ENCODE measurements at places on chromosomes 11 and 22.

GRCh38 chr11:119028346-119029068 lies 2.2 kb downstream of the SLC37A4 start:
- no peak for DNase-seq

- DNase-seq, result no peak
Observed at GRCh38 chr11:116927163-116927974, 89.9 kb upstream of the APOA1 start.

DNA sequence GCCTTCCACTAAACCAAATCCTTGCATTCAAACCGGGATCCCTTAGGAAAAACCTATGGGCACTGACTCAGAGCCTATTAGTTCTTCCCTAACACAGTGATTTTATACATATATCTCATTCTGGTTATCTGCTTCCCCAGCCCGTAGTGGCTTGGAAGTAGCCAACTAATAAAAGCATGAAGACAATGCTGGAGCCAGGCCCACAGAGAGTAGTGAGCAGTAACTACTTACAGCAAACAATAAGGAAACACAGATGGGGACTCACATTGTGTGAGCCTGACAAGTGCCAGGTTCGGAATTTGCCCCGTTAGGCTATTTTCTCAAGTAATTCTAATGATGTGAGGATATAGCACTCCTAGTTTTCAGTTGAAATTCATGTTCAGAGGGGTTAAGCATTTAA lies 83.3 kb upstream of the OR5AK2 start:
- DNase-seq, result no peak

DNA sequence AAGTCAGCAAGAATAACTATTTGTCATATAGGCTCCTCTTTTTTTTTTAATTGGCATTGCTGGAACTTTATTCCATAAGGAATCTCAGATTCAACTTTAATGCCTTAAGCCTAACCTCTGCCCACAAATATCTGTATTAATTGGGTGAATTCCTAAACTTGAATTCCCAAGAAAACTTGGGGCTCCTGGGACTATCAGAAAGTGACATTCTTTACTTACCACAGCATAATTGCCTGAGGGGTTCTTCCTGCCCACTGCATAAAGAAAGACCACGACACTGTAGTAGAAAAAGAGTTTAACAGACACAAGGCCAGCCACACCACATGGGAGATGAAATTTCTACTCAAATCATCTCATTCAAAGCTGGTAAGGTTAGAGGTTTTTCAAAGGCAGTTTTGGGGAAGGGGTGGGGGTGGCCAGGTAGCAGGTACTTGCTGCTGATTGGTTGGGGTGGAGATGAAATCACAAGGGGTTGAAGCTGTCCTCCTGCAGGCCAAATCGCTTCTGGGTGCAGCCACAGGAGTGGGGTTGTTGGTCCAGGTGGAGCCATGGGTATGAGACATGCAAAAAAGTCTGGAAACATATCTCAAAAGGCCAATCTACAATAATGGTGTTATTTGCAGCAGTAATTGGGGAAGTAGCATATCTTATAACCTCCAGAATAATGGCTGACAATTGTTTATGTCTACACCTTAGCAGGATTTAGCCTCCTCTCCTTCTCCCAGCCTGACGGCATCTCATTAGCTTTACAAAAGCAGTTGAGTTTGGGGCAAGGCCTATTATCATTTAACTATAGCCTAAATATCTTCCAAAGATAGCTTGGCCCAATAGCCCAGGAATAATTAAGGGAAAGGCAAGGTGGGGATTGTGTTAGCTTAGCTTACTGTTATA lies 4.8 kb upstream of the NLRP10 start:
- DNase-seq, result no peak

GRCh38 chr22:42430528-42431125 lies 1.6 kb downstream of the NFAM1 start:
- no peak for DNase-seq

DNA sequence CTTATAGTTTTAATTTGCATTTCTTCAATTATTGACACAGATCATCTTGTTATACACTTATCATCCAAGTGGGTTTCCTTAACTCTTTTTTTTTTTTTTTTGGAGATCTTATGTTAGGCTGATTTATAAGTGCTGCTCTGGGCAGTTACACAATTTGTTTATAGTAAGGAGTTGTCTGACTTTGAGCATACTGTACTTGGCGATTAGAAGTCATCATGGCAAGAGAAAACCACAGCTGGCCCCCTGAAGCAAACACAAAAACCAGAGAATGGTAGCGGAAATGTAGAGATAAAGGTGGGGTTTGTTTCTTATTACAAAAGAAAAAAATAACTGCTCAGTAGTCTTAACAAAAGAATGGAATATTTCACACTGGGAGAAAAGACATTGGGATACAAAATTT lies 292.6 kb downstream of the SWAP70 start:
- DNase-seq, result no peak

GRCh38 chr11:59195586-59195985 lies 17.1 kb downstream of the MPEG1 start:
- DNase-seq, result no peak

DNA sequence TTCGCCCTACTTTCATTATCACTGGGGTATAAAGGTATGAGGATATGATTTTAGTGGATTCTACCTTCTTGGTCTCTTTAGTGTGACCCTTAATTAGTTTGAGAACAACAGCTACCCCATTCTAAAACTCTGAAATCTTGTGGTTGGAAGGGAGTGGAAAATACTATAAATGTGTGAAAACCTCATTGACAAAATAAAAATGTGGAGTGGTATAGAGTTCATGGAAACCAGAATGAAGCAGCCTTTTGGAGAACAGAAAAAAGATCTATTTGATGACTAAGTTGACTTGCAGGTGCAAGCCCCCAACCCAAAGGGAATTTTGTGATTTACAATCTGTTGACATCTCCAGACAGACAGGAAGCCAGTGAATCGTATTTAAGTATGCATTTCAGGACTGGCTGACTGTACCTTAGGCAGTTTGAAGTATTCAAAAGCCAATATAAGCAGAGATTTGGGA lies 75.8 kb downstream of the GAS2 start:
- DNase-seq, result no peak

GRCh38 chr11:61702701-61703312 lies 22.6 kb downstream of the DAGLA start:
- DNase-seq, result no peak

GRCh38 chr11:8327761-8328192 lies 64.1 kb upstream of the LMO1 start:
- no peak for DNase-seq

DNA sequence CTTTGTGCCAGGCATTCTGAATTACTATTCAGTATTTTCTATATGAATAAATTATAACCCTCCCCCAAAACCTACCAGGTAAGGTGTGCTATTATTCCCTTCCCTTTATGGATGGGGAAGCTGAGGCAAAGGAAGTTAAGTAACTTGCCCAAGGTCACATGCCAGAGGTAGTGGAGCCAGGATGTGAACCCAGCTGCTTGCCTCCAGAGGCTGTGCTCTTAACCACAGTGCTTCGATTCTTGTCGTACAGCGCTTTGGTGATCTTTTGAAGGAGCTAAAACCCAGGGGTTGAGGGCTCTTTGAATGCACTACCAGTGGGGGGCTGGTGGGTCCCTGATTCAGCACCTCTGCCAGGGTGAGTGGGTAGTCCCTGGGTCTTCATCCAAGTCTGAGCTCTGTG lies 18.8 kb downstream of the MCM5 start:
- DNase-seq, result no peak

- DNase-seq, result no peak
Observed at GRCh38 chr22:50524676-50525103, 708 bp downstream of the SCO2 start.

DNA sequence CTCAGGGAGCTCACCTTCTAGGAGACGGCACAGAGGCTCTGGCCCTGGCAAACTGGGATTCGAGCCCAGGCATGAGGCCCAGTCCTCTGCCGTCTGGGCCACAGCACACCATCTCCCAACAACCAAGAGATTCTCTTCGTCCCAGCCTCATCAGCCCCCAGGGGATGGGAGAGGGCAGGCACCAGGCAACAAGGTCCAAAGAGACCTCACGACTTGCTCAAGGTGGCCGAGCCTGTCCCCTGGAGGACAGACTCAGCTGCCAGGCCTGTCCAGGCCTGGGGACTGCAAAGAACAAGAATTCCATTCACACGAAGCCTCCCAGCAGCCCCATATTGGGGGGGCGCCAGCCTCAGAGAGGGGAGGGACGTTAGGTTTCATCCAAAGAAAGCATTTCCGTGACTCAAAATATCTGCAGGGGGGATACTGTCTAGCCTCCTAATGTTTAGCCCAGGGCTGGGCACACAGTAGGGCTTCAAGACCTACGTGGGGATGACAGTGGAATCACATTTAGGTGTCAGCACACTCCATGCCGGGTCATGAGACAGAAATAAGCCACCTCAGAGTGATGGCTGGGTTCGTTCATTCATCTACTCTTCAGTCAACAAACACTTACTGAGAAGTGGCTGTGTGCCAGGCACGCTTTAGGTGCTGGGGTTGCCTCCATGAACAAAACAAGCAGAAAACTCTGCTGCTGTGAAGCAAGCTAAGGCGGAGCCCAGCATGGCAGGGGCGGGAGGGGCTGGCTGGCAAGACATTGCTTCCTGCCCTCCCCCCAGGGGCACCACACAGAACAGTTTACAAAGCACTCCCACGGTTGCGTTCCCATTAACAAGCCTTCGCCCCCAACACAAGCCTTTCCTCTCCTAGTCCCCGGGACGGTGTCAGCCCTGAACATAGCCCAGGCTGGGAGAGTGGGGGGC lies 1.2 kb downstream of the CARNS1 start:
- no peak for DNase-seq

GRCh38 chr11:14454861-14455632 lies 44.6 kb downstream of the COPB1 start:
- DNase-seq, result no peak

DNA sequence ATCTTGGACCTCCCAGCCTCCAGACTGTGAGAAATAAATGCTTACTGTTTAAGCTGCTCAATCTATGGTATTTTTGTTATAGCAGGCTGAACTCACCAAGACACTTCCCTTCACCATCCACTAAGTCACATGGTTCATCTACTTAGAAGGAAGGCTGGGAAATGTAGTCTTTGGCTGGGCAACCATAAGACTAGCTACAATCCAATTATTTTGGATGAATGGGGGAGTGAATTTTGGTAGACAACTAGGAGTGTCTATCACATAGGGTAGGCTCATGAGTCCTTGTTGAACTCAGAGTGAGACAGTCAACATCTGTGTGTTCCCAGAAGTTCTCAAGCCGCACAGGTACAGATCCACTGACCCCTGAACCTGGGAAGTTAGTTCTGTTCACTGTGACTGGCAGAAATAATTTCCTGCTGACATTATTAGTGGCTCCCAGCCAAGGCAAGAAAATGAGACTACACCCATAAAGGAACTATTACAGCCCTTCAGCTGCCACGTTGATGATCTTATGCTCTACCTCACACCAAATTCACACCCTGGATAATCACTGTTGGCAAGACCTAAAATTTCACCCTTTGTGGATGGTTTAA lies 3.1 kb upstream of the SLC35C1 start:
- DNase-seq, result no peak

- DNase-seq, result no peak
Observed at GRCh38 chr11:129375751-129376657, at the start of gene BARX2. Gene BARX2 (plus strand): TSS chr11:129375848. CDS start chr11:129376036, 188 bp downstream.

- no peak for DNase-seq
Observed at GRCh38 chr11:36195496-36196354, 93.5 kb downstream of the COMMD9 start.

DNA sequence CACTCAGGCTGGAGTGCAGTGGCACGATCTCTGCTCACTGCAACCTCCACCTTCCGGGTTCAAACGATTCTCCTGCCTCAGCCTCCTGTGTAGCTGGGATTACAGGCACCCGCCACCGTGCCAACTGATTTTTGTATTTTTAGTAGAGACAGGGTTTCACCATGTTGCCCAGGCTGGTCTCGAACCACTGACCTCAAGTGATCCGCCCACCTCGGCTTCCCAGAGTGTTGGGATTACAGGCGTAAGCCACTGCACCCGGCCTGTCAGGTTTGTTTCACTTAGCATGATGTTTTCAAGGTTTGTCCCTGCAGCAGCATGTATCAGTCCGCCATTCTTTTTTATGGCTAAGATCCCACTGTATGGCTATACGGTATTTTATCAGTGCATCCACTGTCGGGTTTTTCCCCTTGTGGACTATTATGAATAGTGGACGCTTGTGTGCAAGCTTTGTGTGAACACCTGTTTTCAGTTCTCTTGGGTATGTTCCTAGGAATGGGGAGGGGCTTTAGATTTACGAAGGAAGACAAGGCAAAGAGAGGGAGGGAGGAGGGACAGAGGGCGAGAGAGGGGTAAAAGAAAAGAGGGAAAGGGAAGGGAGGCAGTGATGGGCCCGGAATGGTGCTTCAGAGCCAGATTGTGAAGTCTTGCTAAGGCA lies 13.9 kb upstream of the CDC42EP2 start:
- DNase-seq, result no peak

DNA sequence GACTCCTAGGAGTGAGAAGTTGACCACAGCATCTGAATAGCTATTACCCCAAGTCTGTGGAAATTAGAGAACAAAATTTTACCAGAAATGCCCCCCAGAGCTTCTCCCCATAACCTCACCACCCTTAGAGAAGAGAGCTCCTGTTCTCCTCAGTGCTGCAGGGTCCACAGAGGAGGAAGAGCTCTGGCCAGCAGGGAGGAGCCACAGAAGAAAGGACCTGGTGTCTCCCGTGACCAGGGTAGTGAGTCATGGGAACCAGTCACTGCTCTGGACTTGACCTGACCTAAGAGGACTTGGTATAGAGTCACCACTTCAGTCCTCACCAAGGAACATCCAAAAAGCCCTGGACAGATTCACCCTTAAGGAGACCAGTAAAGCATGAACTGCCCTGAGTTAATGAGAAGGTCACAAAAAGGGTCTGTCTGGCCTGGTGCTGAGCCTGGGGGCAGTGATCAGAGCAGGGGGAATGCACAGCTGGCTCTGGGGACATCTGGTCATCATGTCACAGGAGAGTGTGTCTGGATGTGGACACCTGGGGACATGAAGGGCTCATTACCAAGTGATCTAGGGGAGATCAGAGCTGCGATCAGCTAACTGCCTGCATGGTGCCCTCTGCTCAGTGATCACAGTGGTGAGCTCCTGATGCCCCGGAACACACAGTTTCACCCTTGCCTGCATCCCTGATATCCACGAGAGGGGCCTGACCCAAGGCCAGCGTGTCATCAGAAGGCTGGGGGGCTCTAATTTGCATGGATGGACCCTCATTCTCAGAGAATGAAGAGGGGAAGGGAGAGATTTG lies 103.3 kb upstream of the TOP3B start:
- no peak for DNase-seq

- DNase-seq, result no peak
Observed at GRCh38 chr11:8586805-8587204, 7.2 kb downstream of the STK33 start.
